ENCODE measurements at places on chromosomes 3 and 15.

DNA sequence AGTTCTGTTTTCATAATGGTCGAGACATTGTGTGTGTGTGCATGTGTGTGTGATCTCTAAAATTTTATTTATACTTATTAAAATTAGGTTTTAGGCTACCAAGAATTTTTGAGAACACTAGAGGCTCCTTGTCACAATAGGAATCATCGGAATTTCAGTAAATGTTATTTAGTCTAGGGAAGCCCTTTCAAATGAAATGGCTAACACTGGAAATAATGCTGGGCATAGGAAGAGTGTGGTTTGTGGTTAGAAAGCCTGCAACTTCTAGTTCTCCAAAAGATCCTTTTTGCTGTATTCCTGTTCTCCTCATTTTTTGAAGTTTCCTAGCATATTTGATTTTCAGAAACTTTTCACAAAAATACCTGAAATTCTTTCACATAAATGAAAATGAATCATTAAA lies 92.5 kb upstream of the MBNL1 start:
- no peak for DNase-seq

- DNase-seq: no peak
These were observed 113.7 kb downstream of the ATG7 start for GRCh38 chr3:11385891-11386290.

DNA sequence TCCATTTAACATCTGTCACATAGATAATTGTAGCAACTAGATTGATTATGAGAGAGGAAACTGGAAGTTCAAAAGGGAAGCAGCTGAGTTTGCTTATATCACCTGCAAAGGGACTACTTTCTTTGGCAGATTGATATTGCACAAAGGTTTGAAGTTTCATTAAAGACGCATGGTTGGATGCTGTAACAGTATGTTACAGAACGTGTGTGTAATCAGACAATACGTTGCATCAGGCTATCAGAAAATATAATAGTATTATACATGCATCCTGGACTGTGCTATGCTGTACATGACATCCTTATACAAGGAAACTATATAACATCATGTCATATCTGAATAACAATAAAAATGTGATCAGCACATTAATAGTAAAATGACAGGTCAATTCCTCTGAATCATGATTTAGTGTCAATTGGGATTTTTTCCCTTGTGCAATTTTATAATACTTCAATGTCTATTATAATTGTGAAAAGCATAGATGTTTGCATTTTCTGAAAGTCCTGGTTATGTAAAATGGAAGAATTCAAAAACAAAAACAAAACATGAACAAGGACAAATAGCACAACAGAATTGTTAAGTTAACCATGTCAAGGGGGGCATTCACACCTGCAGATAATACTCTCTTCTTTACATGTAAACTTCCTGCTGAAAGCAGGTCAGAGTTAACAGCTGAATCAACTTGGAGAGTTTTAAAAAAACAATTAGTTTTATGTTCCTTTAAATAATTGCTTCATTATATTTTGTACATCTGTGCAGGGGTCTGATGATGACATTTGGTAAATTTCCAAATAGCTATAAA lies 283.2 kb upstream of the KCNH8 start:
- DNase-seq: no peak

DNA sequence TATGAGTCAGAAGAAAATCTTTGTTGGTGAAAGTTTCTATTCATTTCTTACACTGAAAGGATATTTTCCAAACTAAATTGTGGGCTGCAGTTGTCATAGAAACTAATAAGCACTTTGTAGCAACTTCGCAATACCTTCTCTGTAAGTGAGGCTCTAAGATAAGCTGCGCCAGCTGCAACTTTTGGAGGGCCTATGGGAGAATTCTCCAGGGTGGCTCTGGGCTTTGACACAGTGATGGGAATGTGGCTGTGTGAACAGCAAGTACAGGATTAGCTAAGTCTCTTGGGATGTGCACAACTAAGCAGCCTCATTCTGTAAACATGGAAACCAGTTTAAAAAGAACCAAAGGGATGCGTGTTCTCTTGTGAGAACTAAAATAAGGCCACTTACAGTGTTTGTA lies 124.6 kb upstream of the SGO1 start:
- no peak for DNase-seq

DNA sequence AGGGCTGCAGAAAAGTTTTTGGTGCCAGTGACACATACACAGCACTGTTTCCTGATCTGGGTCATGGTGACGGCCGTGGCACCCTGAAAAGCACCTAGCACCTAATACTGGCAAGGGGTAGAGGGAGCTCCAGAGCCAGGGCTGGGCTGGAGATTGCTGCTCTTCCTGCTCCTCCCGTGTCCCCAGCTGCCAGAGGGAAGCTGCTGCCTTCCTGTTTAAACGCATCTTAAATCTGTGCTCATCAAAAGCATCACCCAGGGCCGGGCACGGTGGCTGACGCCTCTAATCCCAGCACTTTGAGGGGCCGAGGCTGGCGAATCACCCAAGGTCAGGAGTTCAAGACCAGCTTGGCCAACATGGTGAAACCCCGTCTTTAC lies 156.7 kb upstream of the MEF2A start:
- no peak for DNase-seq

DNA sequence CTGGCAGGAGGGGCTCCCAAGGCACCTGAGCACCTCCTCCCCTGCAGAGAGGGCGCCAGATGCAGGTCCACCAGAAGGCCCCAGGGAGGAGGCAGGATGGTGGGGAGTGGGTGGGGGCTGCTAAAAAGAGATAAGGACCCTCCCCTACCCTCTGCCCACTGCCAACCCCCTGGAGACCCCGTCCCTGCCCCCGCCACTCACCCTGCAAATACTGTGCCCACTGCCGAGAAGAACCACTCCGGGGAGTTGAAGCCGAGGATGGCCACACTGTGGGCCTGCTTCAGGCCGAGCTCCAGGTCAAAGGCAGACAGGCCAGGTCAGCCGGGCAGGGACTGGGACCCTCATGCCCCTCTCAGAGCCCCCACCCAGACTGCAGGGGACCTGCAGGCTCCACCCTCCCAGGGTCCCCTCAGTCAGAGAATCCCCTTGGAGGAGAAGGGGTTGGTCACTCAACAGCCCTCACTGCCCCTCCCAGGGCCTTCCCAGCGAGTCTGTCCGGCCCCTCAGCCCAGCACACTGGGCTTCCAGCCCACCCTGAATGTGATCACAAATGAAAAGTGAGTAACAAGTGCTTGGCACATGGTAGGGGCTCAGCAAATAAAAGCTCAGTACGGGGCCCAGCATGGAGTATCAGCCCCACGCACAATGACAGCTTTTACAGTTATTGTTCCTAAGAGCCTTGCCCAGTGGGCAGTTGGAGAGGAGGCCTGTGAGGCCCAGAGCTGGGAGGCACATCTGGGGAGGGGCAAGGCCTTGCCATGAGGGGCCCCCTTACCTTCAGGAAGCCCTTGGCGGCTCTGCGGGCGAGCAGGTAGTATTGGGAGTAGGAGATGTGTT lies 40.4 kb downstream of the ACSBG1 start:
- DNase-seq: no peak

DNA sequence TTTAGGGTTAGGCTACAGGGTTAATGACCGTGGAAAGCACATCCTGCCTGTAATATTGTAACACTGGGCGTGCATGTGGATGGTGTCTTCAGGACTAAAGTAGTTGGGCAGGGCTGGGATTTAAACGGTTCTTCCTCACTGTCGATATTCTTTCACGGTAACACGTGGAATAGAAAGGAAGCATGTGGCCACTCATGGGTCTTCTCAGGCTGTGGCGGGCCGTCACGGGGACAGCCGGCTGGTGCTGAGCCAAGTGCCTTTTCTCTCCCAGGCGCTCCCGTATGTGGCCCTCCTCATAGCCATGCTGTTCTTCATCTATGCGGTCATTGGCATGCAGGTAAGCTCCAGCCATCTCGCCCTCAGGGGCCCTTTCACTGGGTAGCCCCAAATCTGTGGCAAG lies 73.7 kb downstream of the CHDH start:
- no peak for DNase-seq

GRCh38 chr3:65196663-65197062 lies 508.9 kb upstream of the ADAMTS9 start:
- DNase-seq: no peak

DNA sequence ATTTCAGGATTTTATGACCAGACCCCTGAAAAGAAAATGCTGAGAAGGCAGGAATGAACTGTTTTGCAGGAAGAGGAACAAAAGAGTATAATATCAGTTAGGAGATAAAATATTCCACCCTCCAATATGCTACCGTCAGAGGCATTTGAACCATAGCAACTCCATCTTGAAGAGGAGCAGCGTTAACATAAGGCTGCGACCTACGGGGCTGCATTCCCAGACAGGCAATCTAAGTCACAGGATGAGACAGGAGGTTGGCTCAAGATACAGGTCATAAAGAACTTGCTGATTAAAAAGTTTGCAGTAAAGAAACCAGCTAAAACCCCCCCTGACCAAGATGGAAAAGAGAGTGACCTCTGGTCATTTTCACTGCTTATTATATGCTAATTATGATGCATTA lies 22.9 kb downstream of the CCDC39 start:
- no peak for DNase-seq

GRCh38 chr15:75455424-75455981 lies 4.0 kb upstream of the SIN3A start:
- DNase-seq: peak; percentile 93

GRCh38 chr15:68234060-68234459 lies 4.5 kb upstream of the CLN6 start:
- DNase-seq: no peak

GRCh38 chr3:12478326-12478725 lies 6.0 kb upstream of the TSEN2 start:
- no peak for DNase-seq

GRCh38 chr15:36599620-36600433 lies 20.4 kb downstream of the CDIN1 start:
- DNase-seq: no peak

GRCh38 chr3:160003520-160004128 lies 15.0 kb downstream of the IL12A start:
- peak; percentile 57 for DNase-seq

DNA sequence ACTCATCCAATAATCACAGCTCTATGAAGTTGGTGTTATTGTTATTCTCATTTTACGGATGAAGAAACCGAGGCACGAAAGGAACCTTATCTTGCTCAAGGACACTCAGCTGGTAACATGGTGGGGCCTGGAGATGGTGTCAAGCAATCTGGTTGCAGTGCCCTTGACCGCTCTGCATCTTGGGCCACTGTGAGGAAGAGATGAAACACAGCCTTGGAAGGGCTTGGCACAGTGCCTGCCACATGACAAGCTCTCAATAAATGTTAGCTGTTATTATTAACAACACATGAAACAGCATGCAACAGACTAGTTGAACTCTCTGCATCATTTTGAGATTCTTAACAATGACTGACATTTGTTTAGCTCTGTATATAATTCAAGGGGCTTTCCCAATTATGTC lies 10.1 kb upstream of the ITGA11 start:
- no peak for DNase-seq

- DNase-seq: peak; percentile 60
These were observed 24.6 kb upstream of the RSL24D1 start for GRCh38 chr15:55221090-55222011.

GRCh38 chr3:126956361-126956760 lies 26.6 kb upstream of the PLXNA1 start:
- no peak for DNase-seq

DNA sequence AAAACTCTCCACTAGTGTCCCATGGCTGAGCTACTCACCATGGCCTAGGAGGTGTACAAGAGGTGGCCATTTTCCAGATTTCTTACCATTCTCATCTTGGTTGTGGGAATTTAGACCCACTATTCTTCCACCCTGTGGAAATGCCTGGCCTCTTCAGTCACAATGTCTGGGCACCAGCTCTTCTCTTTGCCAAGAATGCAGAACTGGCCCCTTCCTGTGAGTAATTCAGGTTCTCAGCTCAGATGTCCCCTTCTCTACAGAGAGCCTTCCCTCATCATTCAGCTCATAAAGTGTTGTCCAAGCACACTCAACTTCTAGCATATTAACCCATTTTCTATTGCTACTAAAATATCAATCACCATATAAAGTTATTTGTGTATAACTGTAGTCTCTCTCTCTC lies 575.5 kb upstream of the KCNMB2 start:
- DNase-seq: no peak

GRCh38 chr15:73254598-73254997 lies 114.2 kb downstream of the HCN4 start:
- DNase-seq: no peak

DNA sequence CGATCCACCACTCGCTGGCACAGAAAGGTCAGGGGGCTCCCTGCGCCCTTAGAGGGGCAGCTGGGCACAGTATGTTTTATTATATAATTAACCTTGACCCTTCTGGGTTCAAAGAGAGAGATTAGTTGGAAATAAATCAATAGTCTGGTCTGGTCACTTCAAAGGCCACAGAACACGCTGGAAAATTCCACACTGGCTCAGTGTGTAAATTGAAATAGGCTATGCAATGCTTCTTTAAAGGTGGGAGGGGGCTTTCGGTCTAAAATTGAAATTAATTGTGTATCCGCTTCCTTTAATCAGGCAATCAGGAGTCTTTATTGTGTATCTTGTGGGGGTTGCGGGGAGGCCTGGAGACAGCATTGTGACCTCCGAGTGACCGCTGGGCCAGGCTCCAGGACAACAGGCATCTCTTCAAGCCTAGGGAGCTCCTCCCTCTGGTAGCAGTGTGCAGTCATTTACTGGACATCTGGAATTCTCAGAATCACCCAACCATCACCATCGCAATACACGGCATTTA lies 8.0 kb downstream of the RNU5B-1 start:
- no peak for DNase-seq

DNA sequence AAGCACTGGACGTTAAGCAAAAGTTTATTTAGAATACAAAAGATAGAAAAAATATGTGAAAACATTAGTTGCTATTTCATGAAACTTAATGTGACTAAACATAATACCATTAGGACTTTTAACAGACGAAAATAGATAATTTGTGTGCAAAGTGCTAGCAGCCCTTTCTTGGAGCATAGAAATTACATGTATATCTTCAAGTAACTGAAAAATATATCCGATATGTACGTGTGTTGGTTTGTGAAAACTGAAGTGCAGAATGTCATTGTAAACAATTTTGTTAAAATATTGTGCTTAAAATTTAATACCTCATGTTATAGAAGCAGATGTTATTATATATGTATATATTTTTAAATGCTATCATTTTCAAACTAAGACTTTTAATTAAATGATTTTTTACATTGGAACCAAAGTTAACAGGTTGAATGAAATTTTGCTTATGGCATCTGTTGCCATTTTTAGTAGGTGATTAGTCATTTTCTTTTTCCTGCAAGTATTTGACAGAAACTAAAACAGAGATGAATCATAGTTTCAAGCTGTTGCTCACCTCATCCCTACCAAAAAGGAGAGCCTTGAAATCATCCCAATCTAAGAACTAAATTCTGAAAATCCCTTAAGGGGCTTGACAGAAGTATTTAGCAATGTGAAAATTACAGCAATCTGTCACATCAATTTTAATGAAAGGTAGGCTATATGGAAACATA lies 334.8 kb downstream of the NAALADL2 start:
- DNase-seq: no peak

DNA sequence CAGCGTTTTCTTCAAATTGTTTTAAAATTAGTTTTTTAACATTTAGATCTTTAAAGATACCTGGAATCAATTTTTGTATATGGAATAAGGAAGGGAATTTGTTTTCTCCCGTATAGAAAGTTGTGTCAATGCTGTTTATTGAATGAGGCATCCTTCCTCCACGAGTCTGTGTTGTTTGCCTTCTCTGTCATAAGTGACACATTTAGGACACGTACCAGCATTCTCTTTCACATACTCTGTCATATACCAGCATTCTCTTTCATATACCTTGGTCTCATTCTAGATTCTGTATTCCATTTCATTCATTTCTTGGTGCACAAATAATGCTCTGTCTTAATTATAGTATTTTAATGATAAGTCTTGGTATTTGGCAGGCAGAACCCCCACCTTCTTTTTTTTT lies 10.3 kb downstream of the ATP11B start:
- DNase-seq: no peak

GRCh38 chr15:76978522-76979330 lies 16.2 kb upstream of the PSTPIP1 start:
- DNase-seq: no peak

- DNase-seq: no peak
These were observed 39.9 kb downstream of the GATM start for GRCh38 chr15:45338417-45338816.

All from activated CD4-positive, alpha-beta T cell treated with anti-CD3 and anti-CD28 coated beads for 48 hours (primary cell).